IPS DF 6.9 (cell line): ENCODE measurements at places on chromosomes 3 and 15.

GRCh38 chr15:40511093-40511471 lies 40.3 kb downstream of the CHST14 start:
- no peak for DNase-seq

GRCh38 chr3:65811086-65811761 lies 227.5 kb downstream of the MAGI1 start:
- no peak for DNase-seq

DNA sequence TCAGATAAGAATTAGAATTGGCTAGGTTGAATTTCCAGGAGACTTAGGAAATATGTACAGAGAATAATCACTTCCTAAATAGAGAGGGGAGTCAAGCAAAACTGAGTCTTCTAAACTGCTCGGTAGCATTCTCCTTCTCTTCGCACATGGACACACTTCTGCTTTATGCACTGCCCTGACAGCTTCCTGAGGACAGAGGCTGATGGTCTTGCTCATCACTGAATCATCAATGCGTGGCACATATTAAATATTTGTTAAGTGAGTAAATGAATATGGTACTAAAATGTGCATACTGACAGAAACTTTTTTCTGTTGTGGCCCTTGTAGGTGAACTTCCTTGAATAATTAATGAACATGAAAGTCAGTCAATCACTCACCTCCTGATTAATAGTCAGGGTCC lies 315.5 kb downstream of the FHIT start:
- no peak for DNase-seq

DNA sequence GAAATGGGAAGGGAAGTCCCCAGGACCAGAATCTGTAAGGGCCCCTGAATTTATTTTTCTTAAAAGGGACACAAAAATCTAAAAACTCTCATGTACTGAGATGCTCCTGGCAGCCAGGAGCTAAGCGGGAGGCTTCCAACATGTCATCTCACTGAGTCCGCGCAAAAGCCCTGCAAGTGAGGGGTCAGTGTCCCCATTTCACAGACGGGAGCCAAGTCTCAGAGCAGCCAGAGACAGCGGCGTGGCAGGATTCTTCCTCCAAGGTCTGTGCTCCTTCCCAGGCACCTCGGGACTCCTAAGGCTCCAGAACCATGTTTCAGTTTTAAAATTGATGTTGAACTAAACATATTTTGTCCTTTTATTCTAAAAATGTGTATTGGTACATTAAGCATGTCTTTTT lies 114.8 kb downstream of the ADCY5 start:
- no peak for DNase-seq

- DNase-seq, result no peak
These were observed 1.8 kb downstream of the LMCD1 start for GRCh38 chr3:8503461-8503860.

- no peak for DNase-seq
These were observed 1.9 kb upstream of the ZNF662 start for GRCh38 chr3:42904076-42904475.
